ENCODE measurements at places on chromosomes 2 and 18. TPM values are rescaled to one million over a fixed set of nuclear protein-coding genes. Genes with fewer than 3 reads are reported as not detected.

Gene HOXD8
- not detected for total RNA-seq

GRCh38 chr2:12720754-12721378 is 4.1 kb downstream of the TRIB2 start:
- DNase-seq, result no peak

GRCh38 chr2:32061973-32062861 is 1.1 kb upstream of the SPAST start:
- DNase-seq, result peak; percentile 41

DNA sequence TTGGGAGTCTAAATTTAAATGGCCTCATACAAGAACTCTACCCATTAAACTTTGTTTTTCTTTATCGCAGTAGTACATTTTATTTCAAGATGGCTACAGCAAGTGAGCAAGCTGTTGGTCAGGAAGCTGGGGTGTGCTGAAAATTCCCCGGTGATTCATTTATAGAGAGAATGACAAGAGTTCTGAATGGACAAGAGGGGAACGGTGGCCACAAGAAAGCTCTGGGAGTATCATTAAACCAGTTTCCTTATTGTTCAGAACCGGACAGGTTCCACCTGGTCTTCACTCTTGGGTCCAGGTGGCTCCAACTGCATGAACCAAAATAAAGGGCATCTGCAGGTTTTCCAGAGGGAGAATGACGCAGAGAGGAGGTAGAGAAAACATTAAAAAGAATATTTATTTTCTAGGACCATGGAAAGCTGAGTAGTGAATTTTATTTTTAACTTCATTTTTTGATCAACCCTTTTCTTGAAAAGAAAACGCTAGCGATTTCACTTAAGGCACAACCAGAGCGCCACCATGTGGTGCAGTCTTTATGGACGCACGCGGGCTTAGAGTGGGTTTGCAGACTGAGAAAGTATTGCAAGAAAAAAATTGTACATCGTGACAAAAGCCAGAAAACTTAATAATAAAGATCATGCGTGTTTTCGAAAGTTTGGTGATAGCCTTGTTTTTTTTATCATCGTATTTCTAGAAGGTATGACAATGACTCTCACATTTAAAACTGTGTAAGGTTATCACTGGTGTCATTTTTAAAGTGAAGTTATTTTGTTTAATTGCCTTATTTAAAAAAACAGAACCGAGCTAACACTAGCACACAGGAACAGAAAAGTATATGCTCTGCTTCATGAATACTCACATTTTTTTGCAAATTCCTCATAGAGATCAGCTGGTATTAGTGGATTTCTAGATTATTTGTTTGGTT is 97.9 kb upstream of the NOL4 start:
- DNase-seq, result peak; percentile 29

DNA sequence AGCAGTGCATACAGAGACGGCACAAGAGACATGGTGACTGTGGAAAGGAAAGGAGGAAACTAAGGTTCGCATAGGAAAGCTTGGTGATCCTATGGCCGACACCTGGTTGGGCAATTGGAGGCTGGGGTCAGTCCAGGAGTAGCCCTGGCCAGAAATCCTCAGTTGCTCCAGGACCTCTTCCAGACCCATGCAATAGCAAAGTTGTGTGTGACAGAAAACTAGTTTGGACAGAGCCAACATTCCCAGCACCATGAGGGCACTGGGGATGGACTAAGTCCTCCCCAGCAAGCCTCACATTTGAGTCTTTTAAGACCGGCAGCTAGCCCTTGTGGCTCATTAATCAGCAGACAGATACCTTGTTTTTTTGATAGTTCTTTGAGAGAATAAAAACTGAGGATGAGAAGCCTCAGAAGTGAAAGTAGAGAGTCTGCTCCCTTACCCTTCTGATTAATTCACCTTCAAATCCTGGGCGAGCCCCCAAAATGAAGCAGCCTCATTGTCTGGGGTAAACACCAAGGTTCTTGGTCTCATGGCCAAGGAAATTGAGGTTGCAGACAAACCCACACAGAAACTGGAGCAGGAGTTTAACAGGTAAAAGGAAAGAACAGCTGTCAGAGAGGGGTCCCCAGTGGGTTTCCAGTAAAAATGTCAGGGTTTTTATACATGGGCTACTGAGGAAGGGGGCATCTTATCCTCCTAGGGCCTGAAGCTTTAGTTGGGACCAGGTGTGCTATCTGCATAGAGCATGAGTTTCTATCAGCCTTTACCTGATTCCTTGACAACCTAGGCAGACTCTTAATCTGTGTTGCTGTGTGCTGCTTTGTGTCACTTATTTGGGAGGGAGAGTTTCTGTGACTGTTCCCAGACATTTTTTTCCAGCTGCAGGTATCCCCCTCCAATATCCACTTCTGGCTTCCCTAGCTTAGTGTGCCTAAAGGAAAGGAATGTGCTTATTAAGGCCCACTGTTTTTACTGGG is 39.1 kb downstream of the STK17B start:
- DNase-seq, result peak; percentile 79

Gene KCNG2
- total RNA-seq, result not detected

- no peak for DNase-seq
Measured at GRCh38 chr2:71778514-71778913, 325.2 kb downstream of the DYSF start.

DNA sequence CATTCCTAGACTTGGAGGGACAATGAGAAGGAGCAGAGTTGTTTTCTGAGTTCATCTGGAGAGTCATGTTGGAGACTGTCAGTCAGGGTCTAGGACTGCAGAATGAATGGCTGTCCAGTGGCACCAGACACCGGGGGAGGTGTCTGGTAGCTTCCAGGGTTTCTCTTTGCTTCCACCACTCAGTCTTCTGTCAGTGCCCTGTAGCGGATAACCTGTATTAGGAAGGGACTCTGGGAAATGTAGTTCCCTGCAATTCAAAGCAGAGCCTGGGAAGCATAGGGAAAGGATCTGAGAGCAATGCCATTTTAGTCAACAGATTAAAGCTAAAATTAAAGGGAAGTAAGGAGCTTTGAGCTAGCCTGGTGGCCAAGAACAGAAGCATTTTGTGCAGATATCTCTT is 257.9 kb downstream of the THSD7B start:
- no peak for DNase-seq

DNA sequence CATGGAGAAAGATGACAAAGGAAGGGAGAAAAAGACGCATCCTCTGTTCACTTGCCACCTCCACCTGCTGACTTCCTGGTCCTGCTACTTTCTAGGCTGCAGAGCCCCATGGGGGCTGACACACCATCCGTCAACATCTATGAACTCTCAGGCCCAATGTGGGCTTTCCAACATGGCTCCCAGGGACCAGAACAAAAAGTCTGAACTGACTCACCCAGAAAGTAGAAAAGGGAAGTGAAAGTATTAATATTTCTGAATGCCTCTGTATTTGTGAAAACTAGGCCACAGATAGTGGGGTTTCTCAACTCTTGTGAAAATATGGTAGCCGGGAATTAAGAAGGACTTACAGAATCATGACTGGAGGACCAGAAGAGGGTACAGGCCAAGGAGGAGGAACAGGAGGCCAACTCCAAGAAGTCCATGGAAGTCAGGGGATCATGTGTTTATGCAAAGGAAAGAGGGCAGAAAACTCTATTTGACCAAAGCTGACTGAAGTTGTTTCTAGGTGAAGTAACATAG is 123.1 kb upstream of the CAB39 start:
- peak; percentile 61 for DNase-seq

- DNase-seq, result no peak
Measured at GRCh38 chr2:5877360-5877759, 185.2 kb downstream of the SOX11 start.

Gene DSG1
- total RNA-seq, result not detected

GRCh38 chr2:118773826-118774225 is 73.6 kb downstream of the EN1 start:
- DNase-seq, result no peak

Gene ATF2
- total RNA-seq, result 48.0 TPM

Gene ASXL2
- 25.2 TPM for total RNA-seq

GRCh38 chr2:218893349-218894150 is 12.9 kb downstream of the WNT10A start:
- DNase-seq, result no peak

- no peak for DNase-seq
Measured at GRCh38 chr2:239466755-239467271, 66.0 kb upstream of the HDAC4 start.

Gene SPATA3
- total RNA-seq, result not detected

- peak; percentile 90 for DNase-seq
Measured at GRCh38 chr18:79528846-79529245, 133.1 kb downstream of the NFATC1 start.

Gene GATA6
- total RNA-seq, result not detected

DNA sequence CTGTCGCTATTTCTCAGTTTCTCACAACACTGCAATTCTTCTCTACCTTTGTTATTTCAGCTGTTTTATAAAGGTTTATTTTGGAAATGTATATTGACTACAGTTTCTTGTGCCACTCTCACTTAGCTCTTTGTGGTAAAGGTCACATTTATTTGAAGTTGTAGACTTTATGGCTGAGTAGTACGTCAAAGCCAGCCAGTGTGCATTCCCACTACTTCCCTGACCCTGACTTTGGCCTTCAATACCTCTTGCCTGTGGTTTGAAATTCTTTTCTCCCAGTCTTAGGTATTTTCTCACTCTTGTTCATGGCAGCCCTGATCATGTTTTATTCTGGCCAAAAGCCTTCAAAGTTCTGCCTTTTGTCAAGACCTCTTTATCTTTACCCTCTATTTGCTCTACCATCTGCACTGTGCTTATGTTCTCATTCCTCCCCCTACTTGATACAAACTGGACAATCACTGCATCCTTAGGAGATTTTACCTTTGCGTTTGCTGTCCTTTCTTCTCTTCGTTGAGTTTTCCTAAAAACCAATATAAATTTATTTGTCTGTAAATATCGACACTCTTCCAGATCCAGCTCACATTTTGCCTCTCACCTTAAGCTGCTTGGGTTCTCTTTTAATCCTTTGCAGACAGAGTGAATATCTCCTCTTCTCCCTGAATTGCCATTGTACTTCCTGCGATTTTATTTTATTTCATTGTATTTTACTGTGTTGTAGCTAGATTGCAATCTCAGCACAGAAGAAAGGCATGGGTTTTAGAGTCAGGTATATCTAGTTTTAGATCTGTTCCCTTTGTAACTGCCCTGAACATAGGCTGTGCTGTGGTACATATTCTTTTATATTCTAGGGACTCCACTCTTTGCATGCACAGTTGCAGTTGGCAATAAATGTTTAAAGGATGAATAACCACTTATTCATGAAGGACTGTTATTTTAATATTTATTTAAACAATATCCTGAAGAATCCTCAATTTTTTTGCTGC is 31.2 kb downstream of the GULP1 start:
- no peak for DNase-seq

GRCh38 chr2:53969968-53970723 is 647 bp downstream of the PSME4 start:
- DNase-seq, result peak; percentile 43

DNA sequence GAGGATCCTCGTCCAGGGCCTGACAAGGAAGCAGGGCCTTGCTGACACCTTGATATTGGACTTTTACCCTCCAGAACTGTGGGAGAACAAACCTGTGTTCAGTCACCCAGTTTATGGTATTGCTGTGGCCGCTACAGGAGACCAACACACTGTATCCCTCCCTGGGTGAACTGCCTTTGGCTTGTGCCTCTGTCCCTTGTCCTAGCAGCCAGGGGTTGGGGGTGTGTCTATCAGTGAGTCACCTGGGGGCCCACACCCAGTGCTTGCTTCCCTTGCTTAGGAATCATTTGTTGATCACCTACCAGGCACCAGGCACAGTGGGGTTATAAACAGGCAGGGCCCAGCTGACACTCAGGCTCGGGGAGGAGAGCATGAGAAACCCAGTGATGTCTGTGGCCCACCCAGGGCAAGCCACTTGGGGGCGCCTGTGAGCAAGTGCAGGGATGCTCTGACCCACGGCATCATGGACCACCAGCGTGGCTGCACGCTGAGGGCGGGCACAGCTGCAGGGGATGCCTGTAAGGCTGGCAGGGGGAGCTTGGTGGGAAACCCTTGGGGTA is 17.1 kb downstream of the TMEM185B start:
- peak; percentile 62 for DNase-seq

All from activated naive CD4-positive, alpha-beta T cell treated with anti-CD3 and anti-CD28 coated beads for 36 hours (primary cell).